Glutamatergic neuron (in vitro differentiated cells): ENCODE measurements at places on chromosomes 11 and 22.

DNA sequence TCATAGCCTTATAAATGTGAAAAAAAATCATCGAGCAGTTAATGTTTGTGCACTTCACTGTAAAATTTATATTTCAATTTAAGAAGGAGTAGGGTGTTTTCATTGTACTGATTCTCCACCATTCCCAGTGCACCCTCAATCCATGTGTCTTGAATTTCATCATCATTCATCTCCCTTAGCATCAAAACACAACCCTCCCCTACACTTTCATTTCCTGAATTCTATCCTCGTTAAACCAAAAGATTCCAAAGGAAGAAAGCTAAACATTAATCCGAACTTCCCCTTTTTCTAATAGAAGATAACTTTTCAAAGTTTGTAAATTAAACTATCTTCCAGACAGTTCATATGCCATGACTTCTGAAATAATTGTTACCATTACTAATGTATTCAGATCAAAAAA is 34.1 kb upstream of the OR8B8 start:
- DNase-seq, result no peak

- no peak for DNase-seq
Measured at GRCh38 chr22:43951391-43951790, 3.9 kb upstream of the SAMM50 start.

DNA sequence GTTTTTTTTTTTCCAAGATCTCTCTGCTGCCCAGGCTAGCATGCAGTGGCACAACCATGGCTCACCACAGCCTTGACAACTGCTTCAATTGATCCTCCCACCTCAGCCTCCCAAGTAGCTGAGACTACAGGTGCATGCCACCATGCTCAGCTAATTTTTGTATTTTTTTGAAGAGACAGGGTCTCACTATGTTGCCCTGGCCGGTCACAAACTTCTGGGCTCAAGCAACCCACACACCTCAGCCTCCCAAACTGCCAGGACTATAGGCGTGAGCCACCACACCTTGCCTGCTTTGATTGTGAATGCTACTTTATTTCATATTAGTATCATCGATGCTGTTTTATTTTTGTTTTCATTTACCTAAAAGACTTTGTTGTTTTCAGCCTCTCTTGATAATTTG is 81.5 kb upstream of the GNAZ start:
- no peak for DNase-seq

GRCh38 chr11:118612378-118612777 is 5.0 kb downstream of the PHLDB1 start:
- DNase-seq, result no peak

DNA sequence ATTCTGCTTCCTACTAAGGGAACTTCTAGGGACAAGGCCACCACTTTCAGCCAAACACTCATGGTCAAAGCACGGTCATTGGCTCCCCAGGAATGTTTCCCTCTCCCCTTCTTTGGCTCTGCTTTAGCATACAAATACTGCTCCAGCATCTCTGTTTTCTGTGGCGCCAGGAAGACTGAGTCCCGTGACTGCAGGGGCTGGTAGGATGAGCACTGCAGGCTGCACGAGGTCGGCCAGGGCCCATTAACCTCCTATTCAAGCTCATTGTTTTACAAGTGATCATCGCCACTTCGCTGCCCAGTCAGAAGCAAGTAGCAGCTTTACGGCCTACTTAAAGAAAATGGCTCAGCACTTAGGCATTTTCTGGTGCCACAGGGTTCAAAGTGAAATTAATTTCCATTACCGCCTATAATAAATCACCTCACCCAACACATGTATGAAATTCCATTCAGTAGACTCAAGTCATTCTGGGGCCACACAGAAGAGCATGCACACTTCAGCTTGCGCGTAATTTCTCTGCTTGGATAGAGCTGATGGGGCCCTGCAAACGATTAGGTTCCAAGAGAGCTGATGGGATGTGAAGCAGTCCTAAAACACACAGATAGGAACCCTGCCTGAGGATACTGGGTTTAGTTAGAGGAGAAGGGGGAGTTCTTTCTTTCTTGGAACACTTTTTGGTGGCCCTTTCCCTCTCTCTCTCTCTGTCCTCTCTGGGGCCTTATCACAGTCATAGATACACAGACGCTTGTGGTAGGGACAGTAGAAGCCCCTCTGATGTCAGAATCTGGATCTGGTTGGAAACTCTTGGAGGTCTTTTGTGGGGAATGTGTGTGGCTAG is 173.7 kb downstream of the KIF18A start:
- no peak for DNase-seq

GRCh38 chr11:128694618-128695481 is 978 bp downstream of the FLI1 start:
- peak; percentile 48 for DNase-seq

GRCh38 chr22:37320726-37321677 is 38.7 kb downstream of the CYTH4 start:
- no peak for DNase-seq

DNA sequence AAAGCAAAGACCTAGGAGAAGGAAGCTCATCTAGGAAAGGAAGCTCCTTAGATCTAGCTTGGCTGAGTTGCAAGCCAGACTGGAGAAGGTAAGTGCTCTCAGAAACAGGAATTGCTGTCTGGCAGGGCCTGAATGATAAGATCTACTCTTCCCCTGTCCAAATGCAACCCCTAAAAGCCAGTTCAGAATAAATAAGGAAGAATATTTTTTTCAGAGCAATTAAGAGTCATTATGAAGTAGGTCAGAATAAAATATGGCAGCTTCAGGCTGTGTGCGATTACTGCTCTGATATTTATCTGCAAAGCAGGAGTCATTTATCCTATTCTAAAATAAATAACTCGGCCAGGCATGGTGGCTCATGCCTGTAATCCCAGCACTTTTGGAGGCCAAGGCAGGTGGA is 82.1 kb downstream of the PIWIL4 start:
- no peak for DNase-seq

DNA sequence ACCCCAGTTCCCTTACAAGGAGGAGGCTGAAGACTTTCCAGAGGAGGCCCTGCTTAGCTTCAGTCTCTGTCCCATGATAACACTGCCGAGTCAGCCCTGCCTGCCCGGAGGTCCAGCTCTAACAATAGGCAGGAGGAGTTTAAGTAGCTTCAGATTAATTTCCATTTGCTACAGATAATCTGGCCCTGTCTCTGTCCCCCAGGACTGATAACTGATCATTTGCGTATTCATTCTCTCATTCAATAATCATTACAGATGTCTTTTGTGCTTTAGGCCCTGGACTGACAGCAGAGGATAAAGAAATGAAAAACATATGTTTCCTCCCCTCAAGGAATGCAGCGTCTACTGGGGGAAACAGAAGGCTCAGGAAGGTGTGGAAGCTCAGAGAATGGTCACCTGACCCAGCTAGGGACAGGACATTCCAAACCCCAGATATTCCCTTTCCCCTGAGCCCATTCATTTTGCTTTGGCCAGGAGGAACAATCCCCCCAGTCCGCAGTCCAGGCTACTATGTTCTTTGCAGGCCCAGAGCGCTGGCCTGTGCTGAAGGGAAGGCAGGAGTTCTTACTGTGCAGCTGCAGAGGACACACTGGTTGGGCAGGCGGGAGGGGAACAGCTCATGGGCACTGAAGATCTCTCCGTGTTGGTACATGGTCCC is 20.8 kb downstream of the CHRDL2 start:
- DNase-seq, result no peak

DNA sequence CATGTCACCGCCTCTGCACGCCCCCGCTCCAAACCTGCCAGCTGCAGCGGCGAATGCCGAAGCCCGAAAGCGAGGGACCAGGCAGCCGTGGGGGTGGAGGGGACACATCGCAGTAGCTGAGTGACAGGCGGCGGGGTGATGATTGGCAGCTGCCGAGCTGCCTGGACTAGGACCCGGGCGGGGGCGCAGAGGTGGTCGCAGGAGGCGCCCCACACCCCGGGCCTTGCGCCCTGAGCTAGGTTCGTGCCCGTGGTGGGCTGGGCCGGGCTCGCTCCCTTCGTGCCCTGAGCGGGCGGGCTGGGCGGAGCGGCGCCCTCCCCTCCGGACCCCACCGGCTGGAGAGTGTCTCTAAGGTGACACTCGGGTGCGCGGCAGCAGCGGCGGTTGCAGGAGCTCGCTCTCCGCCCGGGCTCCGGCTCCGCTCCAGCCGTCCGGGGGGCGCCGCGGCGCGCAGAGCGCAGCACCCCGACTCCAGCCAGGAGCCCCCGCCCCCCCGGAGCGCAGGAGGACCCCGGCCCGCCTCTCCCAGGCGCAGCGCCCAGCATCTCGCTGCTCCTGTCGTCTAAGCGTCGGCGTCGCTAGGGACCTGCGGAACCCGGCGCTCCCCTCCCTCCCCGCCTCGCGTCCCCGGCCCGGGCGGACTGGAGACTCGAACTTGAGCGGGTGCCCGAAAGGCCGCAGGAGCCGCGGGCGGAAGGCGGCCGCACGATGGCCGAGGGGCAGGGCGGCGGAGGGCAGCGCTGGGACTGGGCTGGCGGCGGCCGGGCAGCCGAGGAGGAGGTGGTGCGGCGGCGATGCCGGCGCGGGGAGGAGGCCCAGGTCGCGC is 14.5 kb upstream of the DGKZ start:
- DNase-seq, result peak; percentile 56

DNA sequence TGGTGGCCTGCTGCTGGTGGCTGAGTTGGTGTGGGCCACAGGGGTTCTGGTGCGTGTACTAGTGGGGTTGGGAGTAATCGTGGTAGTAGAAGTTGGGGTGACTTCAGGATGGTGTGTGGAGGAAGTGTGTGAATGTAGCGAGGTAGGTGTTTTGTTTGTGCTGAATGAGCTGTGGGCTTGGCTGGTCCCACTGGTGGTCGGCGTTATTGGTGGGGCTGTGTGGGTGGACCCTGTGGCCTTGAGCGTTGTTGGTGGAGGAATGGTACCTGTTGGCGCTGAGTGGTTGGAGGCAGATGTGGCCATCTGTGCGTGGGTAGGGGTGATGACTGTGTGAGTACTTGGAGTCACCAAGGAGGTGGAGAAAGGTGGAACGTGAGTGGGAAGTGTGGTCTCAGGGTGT is 18.4 kb downstream of the MUC6 start:
- DNase-seq, result no peak

DNA sequence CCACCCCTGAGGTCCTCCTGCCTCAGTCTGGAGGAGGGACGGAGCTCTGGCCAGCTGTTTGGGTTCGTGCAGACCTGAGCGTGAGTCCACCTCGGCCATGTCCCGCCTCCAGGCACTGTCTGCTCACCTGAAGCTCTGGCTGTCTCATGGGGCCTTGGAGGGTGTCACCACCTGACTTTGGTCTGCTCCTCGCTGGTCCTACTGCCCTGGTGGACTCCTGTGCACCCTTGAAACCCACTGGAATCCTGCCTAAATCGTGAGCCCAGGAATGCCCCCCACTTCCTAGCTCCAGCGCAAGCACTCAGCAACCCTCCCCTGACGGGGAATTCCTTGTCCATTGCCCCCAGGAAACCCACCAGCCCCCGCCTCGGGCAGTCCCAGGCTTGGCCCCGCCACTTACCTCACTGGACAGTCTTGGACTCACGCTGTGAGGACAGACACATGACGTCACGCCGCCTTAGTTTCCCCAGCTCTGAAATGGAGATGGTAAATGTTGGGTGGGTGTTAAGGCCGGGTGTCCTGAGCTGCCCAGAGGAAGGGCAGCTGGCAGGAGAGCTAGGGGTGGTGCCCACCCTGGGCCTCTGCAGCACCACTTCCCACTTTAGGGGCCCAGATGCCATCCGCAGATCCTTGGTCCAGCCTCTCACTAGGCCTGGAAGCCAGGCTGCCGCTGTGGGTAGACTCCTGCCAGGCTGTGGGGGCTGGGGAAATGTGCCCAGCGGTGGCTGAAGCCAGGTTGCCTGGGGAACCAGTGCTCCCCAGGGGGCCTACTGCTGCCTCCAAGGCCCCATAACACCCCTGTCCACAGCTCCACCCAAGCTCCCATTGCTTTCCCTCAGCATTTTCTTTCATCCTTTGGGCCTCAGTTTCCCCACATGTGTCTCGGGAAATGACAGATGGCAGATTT is 18.2 kb upstream of the TBX1 start:
- DNase-seq, result no peak

- no peak for DNase-seq
Measured at GRCh38 chr11:76174330-76174729, 32.0 kb downstream of the WNT11 start.

DNA sequence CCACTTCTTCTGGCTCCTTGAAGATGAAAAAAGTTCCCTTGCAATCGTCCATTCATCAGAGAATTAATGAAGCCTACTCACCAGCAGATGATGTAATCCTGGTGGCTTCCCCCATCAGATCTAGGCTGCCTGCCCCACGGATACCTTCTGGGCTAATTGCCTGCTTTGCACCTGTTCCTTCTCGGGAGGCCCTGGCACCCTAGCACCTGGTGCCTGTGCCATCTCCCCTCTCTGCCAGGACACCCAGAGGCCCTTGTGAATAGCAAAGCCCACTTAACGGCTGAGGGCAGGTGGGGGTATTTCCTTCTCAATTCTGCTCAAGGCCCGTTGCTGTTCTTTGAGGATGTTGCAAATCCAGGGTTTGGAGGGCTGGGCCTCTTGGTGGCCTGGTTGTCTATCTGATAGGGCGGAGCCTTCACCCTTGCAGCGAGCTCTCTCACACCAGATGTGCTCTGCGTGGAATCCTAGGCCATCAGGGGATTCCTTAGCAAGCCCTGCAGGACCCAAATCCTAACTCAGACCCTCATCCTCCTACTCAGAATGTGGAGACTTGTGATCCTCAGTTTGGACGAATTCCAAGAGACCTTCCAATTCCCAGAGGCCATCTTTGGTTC is at the start of gene LMO2:
TSS of gene LMO2 (minus strand) at position 363 of the 614 bp plus-strand sequence. CDS start 22,360 bp downstream, outside the sequence.
- no peak for DNase-seq

- no peak for DNase-seq
Measured at GRCh38 chr11:134801570-134801969, 389.5 kb upstream of the B3GAT1 start.

- no peak for DNase-seq
Measured at GRCh38 chr22:44330188-44330743, 17.5 kb upstream of the SHISAL1 start.

DNA sequence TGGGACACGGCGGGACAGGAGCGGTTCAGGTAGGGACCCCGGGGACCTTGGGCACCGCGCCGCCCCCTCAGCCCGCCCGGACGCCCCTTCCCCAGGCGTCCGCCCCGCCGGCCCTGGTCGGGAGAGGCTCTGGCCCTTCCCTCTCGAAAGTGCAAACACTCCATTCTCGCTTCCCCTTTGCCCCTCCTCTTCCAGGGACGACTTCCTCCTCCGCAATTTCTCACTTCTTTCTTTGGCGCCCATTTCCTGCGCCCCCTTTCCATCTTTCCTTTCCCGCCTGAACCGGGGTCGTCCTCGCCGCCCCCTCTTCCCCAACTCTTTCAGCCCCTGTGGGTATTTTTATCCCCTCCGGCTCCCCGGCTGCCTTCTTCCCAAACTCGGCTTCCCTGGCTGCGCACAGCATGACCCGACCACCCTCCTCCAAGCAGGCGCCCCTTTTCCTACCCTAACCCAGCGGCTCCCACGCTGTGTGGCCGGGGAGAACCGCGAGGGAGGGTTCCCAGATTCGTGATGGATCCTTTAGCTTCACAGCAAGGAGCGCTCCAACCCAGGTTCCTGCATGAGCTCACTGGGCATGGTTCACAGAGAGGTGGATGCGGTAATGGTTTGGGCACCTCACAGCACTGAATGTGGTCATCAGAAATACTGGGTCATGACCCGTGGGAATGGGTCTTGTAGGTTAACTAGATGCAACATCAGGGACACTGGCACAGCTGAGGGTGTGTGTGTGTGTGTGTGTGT is 689 bp downstream of the RAB39A start:
- DNase-seq, result peak; percentile 50

GRCh38 chr11:64643256-64643881 is 52.3 kb downstream of the SLC22A12 start:
- peak; percentile 69 for DNase-seq

- DNase-seq, result no peak
Measured at GRCh38 chr11:82776377-82776776, 42.7 kb upstream of the FAM181B start.
